NCI-H1105 treated with DMSO at 0.1 percent for 48 hours (cell line): ENCODE measurements at places on chromosomes 7 and 10.
A peak's percentile ranks its signal among the peaks of the same experiment; 100 is the strongest.

DNA sequence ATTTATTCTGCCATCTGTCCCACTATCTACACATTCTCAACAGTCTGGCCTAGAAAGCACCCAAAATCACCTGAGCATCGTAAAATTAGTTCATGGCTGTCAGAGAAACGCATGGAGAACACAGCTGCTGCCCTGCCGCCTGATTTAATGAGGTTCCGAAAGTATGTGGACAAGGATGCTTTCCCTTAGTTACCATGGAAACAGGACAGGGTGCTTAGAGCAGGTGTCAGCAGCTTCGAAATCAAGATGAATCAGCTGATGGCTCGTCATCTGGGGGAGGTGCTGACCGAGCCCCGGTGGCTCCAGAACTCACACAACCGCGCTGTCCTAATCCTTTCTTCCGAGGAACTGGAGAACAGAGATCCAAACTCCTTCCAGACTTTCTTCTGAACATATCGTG is 151.5 kb downstream of the TEX36 start:
- DNase-seq: peak; percentile 72

DNA sequence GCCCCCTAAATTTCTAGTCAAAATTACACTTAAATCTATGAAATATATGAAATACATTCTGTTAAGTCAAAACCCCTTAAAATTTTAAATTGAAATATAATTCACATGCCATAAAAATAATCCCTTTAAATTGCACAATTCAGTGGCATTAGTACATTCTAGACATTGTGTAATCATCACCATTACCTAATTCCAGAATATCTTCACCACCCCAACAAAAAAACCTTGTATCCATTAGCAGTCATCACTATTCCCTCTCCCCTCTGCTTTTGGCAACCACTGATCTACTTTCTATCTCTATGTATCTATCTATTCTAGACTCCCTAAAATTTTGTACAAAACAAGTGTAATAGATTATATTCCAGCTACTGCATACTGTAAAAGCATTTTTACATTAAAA is 261.2 kb downstream of the GLI3 start:
- no peak for DNase-seq

DNA sequence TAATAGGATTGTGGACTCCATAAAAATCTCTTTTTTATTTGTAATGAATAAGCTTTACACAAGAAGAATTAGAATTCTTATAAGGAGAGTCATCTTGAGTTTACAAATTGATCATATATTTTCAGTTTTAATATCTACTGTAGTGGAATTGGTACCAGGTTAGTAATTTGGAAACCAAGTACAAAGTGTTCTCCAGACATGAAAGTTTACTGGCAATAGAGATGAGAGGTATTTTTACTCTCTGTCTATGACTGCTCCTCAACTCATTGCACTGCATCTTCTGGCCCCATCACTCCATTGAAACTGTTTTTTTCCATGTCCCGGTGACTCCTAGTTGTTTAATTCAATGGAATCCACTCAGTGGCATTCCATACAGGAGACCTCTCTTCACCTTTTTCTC is 164.5 kb upstream of the SMIM30 start:
- DNase-seq: no peak

DNA sequence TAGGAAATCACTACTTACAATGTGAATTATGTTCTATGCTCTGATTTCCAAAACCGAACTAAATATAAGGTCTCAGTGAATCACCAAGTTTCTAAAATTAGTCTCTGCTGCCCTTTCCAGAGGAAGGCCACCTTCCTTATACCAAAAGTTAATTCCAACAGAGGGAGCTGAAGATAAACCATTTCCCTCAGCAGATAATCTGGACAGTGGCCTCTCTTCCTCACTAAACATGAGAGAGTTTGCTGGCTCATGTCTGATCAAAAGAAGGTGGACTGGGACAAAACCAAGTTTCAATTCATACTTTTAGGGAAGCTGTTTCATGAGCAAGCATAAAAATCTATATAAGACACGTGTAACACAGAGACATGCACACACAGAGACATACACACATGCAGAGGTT is 6.4 kb downstream of the FEZF1 start:
- no peak for DNase-seq

GRCh38 chr10:113176652-113177155 is 226.7 kb downstream of the TCF7L2 start:
- DNase-seq: no peak

- no peak for DNase-seq
These were observed 182.6 kb downstream of the NEBL start for GRCh38 chr10:20714518-20714917.
